ENCODE measurements at places on chromosomes 11 and 22. TPM values are rescaled to one million over a fixed set of nuclear protein-coding genes. Genes with fewer than 3 reads are reported as not detected.
A peak's percentile ranks its signal among the peaks of the same experiment; 100 is the strongest.

DNA sequence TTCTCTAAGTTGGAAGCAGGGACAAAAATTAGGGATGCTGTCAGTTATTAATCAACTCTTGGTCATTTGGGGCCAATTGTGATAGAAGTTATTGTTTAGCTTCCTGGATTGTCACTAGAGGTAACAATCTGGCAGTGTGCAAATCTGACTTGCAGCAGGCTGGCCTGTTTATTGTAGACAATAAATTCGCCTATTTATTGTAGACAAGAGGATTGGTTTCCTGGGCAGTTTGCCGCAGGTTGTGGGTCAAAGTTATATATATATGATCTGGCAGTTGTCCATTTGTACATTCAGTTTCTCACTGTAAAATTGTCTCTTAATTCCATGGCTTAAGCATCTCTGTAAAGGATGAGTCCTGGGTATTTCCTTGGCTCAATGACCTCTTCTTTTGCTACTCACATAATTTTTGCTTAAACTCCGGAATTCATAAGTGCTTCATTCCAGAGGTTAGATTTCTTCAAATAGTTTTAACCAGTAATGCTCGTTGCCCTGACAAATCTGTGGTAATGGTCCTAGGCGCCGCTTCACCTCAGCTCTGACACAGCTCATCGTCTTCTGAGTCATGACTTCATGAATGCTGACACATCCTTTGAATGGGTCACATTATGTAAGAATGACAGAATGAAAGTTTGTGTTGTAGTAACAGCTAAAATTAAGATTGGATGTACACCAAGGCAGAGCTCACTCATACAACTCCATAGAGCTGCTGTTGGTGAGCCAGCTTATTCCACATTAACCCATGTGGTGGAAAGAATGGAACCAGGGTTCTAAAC lies 7.8 kb upstream of the MMP3 start:
- peak; percentile 94 for DNase-seq

DNA sequence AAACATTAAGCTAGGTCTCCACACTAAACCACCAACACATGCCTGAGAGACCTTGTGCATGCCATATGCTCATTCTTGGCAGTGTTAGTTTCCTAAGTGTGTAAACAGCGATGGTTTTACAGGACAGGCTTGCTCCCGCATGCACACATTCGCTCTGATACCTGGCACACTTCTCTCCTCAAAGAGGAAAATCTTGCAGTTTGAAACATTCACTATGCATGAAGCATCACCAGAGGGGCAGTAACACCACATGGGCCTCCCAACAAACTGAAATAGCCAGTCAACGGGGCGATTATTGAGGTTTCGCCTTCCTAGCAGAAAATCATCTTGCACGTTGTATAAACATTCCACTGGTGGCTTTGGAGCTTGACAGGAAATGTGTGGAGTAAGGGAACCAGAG lies 52.6 kb downstream of the ABTB2 start:
- DNase-seq: no peak

GGT5 gene
- total RNA-seq: 0.12 TPM

GRCh38 chr22:20858615-20859416 lies at the start of the genes PI4KA and SNAP29:
PI4KA (minus strand) TSS chr22:20858811; CDS start chr22:20858725, 86 bp downstream.
SNAP29 (plus strand) TSS chr22:20859007; CDS start chr22:20859111, 104 bp downstream.
- DNase-seq: peak; percentile 94
